ENCODE measurements at places on chromosomes 6 and 20.
A peak's percentile ranks its signal among the peaks of the same experiment; 100 is the strongest.

DNA sequence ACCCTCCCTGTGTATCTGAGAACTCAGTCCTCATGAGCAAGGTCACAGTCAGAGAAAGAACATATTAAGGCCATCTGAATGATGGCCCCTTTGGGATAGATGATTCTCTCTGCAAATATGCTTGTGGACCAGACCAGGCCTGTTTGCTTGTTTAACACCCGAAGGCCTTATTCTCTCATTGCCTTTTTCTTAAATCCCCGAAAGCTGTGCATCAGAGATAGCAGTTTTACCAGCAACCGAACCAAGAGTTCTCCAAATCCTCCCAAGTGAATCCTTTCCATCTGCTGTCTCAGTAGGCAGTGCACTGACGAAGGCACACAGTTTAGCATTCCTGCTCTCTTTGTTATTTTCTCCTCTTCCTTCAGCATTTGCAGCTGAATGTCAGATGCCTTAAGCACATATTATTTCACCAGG lies 79.8 kb downstream of the TRMT6 start:
- no peak for DNase-seq

- no peak for DNase-seq
Observed at GRCh38 chr6:105430685-105431084, 27.8 kb upstream of the PREP start.

DNA sequence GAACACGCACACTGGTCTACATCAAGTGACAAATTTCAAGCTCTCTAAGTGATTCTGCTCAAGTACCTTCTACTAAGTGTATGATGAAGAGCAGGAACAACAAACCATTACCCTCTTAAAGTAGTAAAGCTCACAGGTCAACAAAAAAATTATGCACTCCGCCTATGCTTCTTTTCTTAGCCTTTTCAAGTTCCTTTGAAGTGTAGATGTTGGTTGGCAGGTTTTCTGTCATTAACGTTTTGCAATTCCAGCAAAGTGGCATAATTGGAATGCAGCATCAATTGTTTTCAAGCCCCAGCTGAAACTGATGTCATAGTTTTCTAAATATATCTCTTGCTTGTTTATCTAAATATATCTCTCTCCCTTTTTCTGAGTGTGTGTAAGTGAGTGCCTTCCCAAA lies 396.9 kb upstream of the EYS start:
- no peak for DNase-seq

DNA sequence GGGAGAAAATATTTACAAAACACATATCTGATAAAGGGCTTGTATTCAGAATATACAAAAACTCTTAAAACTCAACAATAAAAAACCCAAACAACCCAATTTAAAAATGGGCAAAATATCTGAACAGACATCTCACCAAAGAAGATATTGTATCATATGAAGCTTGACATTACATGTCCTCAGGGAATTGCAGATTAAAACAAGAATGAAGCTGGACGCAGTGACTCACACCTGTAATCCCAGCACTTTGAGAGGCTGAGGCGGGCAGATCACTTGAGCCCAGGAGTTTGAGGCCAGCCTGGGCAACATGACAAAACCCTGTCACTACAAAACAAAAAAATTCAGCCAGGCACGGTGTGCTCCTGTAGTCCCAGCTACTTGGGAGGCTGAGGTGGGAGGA lies 135.4 kb upstream of the AKIRIN2 start:
- DNase-seq: no peak

- DNase-seq: no peak
Observed at GRCh38 chr20:35618263-35619131, 2.9 kb downstream of the SPAG4 start.

DNA sequence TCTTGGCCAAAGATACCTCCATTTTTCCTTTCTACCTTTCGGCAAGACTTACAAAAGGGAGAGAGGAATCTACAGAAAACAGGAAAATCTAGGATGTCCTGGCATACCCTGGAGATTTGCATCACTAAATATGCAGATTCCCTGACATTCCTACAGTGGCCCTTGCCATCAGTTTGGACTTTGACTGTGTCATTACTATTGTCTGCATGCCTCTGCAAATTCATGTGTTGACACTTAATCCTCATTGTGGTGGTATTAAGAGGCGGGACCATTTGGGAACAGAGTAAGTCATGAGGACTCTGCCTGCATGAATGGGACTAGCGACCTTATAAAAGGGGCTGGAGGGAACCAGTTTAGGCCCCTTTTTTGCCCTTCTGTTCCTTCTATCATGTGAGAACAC lies 50.5 kb upstream of the DTNBP1 start:
- no peak for DNase-seq

GRCh38 chr20:8208226-8208625 lies 76.2 kb downstream of the PLCB1 start:
- no peak for DNase-seq

DNA sequence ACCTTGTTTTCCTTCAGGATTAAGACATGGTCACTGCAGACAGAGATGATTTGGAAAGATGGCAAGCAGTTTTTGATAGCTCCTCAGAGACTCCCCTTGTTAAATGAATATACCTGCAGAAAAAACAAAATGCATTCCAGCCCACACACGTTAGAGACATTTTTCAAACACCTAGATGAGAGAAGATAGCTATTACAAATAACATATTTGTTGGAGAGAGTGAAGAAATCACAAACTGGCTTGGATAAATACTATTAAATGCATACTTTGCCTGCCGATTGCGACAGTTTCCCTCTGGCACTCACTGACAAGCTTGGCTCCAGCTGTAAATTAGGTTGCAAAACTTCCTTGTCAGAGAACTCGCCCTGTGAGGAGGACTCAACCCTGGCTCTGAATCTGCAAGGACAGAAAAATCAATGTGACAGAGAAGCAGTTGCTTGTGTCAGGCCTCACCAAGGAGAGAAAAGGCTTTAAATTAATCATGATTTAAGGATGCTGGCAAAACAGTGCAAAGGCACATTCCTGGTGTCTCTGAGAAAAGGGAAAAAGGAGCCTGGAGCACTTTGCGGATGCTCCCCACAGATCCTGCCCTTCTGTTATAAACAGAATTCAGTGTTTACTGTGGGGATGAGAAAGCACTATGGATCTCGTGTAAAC lies 423.7 kb upstream of the MARCKS start:
- DNase-seq: no peak

GRCh38 chr6:105014448-105014847 lies 57.5 kb downstream of the LIN28B start:
- DNase-seq: no peak

GRCh38 chr20:51412333-51412871 lies 130.1 kb downstream of the NFATC2 start:
- no peak for DNase-seq

GRCh38 chr6:33772082-33772830 lies 16.7 kb downstream of the LEMD2 start:
- DNase-seq: no peak

DNA sequence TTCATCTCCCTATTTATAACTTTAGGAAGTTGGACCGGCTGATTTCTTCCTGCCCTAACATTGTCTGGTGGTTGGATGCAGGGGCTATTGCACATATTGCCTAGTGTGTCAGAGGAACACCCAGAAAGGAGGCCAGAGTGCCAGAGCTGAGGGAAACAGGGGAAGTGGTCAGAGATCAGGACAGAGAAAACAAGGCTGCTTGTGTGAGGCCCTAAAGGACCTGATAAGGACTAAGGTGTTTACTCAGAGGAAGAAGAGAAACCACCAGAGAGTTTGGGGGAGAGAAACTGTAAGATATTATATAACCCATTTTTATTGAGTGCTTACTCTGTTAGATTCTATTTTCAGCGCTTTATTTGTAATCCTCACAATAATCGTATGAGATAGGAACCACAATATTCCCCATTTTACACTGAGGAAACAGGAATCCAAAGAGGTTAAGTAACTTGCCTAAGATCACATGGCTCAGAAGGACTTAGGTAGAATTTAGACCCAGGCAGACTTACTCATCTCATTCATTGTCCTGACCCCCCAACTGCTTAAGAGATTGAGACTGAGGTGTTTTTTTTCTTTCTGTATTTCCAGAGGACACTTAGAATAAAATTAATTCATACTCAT lies 54.0 kb upstream of the REV3L start:
- no peak for DNase-seq

DNA sequence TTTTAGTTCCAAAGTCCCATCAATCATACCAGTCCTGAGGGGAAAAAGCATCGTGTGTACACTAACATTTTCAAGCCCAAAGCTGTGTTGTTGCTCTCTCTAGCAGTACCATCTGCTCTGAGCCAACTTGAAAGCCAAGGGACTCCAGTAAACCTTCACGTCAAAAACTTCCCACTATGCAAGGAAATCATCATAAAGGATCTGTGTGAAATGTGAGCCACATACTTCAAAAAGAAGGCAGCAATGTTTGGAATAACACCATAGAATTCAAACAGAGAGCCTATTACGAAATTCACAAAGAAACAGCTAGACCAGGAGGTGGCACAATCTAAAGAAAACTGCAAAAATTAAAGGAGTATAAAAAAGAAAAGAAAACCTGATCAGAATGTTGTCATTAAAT lies 399.8 kb upstream of the EPHA7 start:
- no peak for DNase-seq

- DNase-seq: no peak
Observed at GRCh38 chr6:149473080-149474052, 11.4 kb downstream of the ZC3H12D start.

DNA sequence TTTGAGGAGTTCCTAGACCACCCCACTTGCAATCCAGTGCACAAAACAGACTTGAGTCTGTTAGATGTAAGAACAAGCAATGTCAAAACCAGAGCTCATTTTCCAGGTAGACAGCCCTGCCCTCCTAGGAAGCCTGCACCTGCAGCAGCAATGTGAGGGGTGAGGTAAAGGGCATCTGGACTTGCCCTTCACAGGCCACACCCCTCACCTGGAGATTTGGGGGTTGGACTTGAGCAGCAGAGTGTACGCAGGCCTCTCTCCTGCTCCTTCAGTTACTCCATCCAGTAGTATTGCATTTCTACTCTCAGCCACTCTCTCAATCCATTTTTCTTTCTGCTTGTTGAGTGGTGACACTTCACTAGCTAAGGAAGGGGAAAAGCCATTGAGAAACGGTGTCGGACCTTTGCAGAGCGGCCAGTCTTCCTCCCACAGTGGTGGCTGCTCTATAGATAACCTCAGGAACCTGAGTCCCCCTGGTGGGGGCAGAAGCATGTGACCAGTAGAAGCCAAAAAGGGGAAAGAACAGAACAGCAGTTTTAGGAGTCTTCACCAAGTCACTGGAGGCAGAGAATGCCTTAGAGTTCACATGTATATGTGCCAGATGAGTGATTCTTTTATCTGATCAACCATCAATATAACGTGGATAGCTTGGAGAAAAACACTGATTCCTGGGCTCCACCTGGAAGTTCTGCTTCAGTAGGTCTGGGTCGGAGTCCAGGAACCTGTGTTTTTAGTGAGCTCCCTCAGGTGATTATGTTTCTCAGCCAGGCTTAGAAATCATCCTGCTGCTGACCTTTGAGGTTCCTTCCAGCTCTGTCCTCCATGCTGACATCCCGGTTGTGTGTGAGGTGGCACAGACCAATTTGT lies 28.0 kb downstream of the ARFGEF2 start:
- no peak for DNase-seq

DNA sequence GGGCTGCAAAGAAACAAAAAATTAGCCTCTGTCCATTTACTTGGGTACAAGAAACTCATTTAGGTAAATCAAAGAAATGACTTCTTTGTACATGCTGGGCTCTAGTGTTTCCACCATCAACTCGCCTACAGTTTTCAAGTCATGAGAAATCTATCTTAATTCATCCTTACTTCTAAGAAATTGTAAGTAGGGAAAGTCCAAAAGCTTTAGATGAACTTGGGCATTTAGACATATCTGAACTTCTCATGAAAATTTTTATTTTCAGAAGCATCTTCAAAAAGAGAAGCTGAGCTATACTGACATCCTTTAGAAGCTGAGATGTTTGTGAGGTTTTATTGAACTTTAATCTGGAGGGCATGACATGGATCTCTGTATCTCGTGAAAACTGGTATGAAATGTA lies 117.3 kb downstream of the MYB start:
- no peak for DNase-seq

DNA sequence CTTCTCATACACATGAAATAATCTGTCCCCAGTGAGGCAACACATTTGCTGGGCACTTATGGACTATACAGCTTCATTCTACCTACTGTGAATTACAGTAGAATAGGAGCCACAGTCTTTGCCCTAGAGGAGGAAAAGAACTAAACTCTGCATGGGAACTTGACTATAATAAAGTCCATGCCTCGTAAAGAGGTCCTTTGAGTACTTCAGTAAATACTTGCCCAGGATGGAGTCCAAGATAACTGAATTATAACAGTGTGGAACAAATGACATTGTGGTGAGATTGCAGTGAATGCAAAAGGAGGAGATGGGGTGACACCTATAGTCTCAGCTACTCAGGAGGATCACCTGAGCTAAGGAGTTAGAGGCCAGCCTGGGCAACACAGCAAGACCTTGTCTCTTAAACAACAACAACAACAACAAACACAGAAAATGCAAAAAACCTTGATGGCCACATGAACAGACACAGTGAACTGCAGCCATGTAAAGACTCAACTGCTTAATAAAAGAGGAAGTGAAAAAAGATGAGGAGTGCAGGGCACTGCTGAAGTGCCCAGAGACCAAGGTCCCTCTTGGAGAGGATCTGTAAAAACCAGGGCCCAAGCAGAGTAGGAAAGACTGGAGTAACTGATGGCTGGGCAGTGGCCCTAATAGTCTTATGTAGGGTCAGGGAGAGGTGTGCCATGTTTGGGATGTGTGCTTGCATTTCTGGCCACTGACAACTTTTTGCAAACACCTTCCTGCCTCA lies 3.7 kb downstream of the MRPS18A start:
- DNase-seq: no peak

DNA sequence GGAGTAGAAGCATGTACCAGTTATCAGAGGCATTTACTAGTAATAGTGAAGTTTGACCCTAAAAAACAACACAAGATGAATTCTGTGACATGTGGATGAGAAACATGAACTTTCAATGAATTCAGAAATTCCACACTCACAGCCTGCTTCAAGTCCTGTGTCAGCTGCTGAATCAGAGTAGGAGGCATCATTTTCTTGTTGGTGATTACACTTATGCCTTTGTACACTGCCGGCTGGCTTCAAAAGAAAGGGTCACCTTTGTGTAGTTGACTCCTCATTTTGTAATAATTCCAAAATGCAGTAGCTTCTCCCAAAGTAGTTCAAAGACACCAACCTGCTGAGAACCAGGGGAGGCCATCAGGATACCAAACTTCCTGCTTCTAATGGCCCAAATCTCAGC lies 165.5 kb downstream of the BACH2 start:
- no peak for DNase-seq

GRCh38 chr6:33696548-33697518 lies 14.7 kb downstream of the UQCC2 start:
- no peak for DNase-seq

- peak; percentile 46 for DNase-seq
Observed at GRCh38 chr6:152170702-152171667, 363.5 kb downstream of the ESR1 start.

GRCh38 chr6:50381099-50381415 lies 331.3 kb upstream of the DEFB112 start:
- no peak for DNase-seq

DNA sequence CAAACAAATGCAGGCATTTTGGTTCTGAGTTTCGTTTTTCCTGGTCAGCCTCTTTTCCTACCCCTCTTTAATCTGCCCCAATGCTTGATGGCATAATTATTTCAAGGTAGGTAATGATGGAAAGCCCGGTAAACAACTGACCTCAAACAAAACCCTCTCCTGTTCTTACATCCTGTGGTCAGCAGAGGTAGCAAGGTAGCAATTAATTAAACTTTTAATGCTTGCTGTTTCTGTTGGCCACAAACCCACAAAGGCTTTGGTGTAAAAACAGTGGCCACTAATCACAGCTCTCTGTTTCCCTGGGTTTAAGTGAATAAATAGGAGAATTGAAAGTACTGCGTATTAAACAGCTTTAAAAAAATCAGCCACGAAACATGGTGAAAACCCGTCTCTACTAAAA lies 261.5 kb upstream of the SOX4 start:
- DNase-seq: no peak

GRCh38 chr20:47773371-47773786 lies 11.9 kb downstream of the SULF2 start:
- DNase-seq: no peak

Measured in activated CD4-positive, CD25-positive, alpha-beta regulatory T cell treated with anti-CD3 and anti-CD28 coated beads, Interleukin-2, amount 50 U/mL, for 72 hours (primary cell).